ENCODE measurements at places on chromosomes 6 and 20.

DNA sequence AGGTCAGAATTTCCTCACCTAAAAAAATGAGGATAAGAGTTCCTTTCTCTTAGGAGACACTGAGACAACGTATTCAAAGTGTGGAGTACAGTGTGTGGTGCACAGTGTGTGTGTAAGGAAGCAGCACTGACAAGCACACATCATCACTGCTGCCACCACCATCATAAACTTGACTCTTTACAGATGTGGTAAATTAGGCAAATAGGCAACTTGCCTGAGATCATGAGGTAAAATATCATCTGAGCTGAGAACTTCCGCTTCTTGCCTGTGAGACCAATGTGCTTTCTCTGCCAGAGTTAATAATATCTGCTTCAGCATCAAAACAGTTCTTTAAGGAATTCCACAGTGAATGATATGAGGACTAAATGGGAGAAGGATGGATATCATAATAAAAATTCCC is 52.7 kb downstream of the LYRM4 start:
- H3K27me3 ChIP-seq = no peaks in the 10 kb centered on the region
- peaks cover 5% of the 10 kb centered on the region for H3K4me1 ChIP-seq
- no peak overlapping the region for H3K4me3 ChIP-seq
- no peak for DNase-seq

DNA sequence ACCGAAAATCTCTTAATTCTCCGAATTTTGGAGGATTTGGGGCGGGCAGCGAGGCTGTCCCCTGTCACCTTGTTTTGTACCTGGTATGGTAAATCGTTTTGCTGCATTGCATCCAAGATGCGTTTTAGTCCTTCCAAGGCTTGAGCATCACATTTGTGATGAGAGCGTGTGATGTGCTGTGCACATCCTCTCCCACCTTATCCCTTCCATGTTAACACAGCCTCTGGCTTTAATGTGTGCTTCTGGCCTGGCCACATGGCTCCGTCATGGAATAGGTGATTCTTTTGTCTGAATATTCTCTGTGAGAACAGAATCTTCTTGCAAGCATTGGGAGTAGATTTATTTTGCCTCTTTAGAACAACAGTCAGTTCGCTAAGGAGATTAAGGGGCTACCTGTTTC is 763 bp downstream of the TMEM14A start:
- peak overlapping the region; percentile 82 for H3K4me3 ChIP-seq
- peaks cover 31% of the 10 kb centered on the region for H3K4me1 ChIP-seq
- no peaks in the 10 kb centered on the region for H3K27me3 ChIP-seq
- DNase-seq = no peak

GRCh38 chr6:98970469-98970868 is 22.7 kb upstream of the FBXL4 start:
- H3K36me3 ChIP-seq = no peaks in the 10 kb centered on the region
- DNase-seq = no peak
- H3K27me3 ChIP-seq = peaks cover 3% of the 10 kb centered on the region

GRCh38 chr6:37273690-37274089 is 15.7 kb upstream of the TMEM217 start:
- peaks cover 34% of the 10 kb centered on the region for H3K36me3 ChIP-seq
- H3K4me3 ChIP-seq = peak overlapping the region; percentile 33
- peak overlapping the region; percentile 71 for H3K27ac ChIP-seq
- H3K27me3 ChIP-seq = no peaks in the 10 kb centered on the region
- H3K4me1 ChIP-seq = peaks cover 51% of the 10 kb centered on the region

GRCh38 chr20:57308451-57309271 is 20.9 kb upstream of the SPO11 start:
- peaks cover 3% of the 10 kb centered on the region for H3K27me3 ChIP-seq
- no peak overlapping the region for H3K27ac ChIP-seq
- no peaks in the 10 kb centered on the region for H3K4me1 ChIP-seq
- H3K4me3 ChIP-seq = no peak overlapping the region

DNA sequence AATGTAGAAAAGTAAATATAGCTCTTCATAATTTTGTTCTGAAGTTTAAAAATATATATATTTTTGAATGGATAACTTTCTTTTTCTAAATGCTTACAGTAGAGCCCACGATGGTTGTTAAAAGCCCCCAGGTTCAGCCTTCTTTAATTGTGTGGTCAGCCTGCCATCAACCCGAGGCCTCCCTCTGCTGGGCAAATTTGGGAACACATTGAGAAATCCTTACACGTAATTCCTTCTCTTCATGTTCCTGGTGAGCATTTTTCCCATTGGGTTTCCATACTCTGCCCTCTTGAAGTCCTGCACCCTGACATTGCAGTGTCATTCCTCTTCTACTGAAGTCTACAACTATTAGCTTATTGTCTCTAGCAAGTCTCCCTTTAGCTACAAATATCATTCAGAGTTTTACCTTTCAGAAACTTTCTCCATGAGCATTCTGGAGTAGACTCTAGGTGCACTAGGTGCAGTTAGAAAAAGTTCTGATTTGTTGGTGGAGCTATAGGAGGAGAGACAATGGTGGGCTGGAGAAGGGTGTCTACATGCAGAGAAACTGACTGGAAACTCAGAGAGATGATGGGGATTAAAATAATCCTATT is 40.6 kb downstream of the TRIM38 start:
- no peaks in the 10 kb centered on the region for H3K4me1 ChIP-seq
- peak; percentile 63 for DNase-seq

DNA sequence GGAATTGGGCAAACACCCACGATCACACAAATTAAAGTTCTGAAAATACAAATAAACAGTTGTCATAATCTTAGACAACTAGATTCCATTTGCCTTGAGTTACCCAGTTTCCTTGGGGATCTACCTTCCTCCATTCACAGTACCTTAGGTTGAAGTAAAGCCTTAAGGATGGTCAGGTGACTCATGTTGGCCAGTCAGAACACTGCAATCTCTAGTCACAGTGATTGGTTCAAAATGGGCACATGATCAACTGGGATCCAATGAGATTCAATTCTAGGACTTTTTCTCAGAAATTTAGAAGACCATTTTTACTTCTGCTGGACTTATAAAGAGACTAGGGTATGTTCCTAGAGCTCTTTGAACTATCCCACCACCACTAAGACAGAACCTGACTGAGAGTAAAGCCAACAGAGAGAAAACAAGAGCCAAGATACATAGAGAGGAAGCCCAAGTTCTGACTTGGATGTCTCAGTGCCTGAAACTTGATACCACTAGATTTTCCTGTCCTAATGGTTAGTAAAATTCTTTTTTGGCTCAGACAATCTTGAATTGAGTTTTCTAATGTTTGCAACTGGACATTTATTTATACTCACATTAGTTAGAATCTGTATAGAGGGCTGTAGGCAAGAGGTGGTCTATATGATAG is 8.6 kb upstream of the CLIC5 start:
- H3K4me3 ChIP-seq = no peak overlapping the region
- peaks cover 5% of the 10 kb centered on the region for H3K27me3 ChIP-seq
- no peaks in the 10 kb centered on the region for H3K36me3 ChIP-seq
- peaks cover 8% of the 10 kb centered on the region for H3K4me1 ChIP-seq

- no peak for DNase-seq
- no peak overlapping the region for H3K27ac ChIP-seq
- H3K36me3 ChIP-seq = no peaks in the 10 kb centered on the region
- H3K4me1 ChIP-seq = no peaks in the 10 kb centered on the region
- H3K4me3 ChIP-seq = no peak overlapping the region
- H3K27me3 ChIP-seq = peaks cover 7% of the 10 kb centered on the region
Measured at GRCh38 chr20:61134296-61135030, 117.6 kb upstream of the CDH4 start.

GRCh38 chr6:28474441-28475219 is 31.3 kb upstream of the ZSCAN23 start:
- H3K27ac ChIP-seq = no peak overlapping the region
- peak; percentile 35 for DNase-seq
- H3K4me3 ChIP-seq = peak overlapping the region; percentile 63
- H3K36me3 ChIP-seq = no peaks in the 10 kb centered on the region
- H3K27me3 ChIP-seq = peaks cover 49% of the 10 kb centered on the region

GRCh38 chr6:143505111-143505510 is 6.4 kb downstream of the FUCA2 start:
- no peak for DNase-seq
- H3K4me3 ChIP-seq = no peak overlapping the region
- no peak overlapping the region for H3K27ac ChIP-seq
- peaks cover 12% of the 10 kb centered on the region for H3K36me3 ChIP-seq

DNA sequence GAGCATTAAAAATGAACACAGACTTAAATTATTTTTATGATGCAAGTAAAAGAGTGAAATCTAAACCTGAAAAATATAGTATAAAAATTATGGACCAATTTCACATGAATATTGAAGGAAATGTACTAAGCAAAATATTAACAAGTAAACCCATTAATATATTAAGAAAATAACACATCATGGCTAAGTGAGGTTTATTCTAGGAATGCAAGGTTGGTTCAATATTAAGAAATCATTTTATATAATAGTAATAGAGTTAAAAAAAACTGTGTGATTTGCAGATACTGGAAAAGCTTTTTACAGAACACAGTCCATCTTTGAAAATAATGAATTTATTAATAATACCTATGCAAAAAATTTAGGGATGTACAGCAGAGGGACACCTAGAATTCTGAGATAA is 20.9 kb downstream of the ZSCAN12 start:
- no peaks in the 10 kb centered on the region for H3K27me3 ChIP-seq
- no peak for DNase-seq
- H3K4me3 ChIP-seq = no peak overlapping the region
- no peak overlapping the region for H3K27ac ChIP-seq
- peaks cover 9% of the 10 kb centered on the region for H3K4me1 ChIP-seq

DNA sequence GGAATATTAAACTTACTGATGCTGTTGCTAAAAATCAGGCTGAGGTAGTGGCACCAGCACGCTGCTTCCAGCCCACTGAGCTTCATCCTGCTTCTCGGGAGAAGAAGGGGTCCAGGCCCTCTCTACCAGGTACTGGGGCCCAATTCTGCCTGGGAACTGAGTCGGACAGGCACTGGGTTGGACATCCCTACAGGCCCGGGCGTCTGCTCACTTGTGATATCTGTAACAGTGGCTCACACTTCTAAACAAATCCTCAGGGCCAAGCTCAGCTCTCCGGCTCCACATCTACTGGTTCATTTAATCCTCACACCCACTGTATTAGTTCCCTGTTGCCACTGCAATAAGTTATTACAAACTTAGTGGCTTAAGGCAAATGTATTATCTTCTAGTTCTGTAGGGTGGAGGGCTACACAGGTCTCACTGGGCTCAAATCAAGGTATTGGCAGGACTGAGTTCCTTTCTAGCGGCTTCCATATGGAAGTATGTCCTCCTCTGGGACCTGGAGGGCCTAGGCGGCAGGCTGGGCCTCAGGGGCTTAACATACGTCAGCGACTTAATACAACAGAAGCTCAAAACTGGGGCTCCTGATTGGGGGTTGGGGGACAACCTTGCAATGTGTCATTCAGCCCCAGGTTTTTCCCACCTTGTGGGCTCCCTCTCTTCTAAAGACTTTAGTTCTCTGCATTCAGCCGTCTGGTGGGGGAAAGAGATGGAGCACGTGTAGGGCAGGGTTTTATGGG is 1.6 kb upstream of the KCNK15 start:
- H3K4me1 ChIP-seq = peaks cover 8% of the 10 kb centered on the region
- no peak for DNase-seq
- H3K27ac ChIP-seq = no peak overlapping the region
- H3K4me3 ChIP-seq = no peak overlapping the region
- no peaks in the 10 kb centered on the region for H3K36me3 ChIP-seq

- H3K27me3 ChIP-seq = no peaks in the 10 kb centered on the region
- no peaks in the 10 kb centered on the region for H3K36me3 ChIP-seq
- no peaks in the 10 kb centered on the region for H3K4me1 ChIP-seq
- H3K4me3 ChIP-seq = no peak overlapping the region
- DNase-seq = no peak
- H3K27ac ChIP-seq = no peak overlapping the region
Measured at GRCh38 chr6:167963589-167964057, 33.8 kb upstream of the KIF25 start.

- peaks cover 24% of the 10 kb centered on the region for H3K36me3 ChIP-seq
- no peaks in the 10 kb centered on the region for H3K27me3 ChIP-seq
- H3K4me3 ChIP-seq = no peak overlapping the region
- no peak for DNase-seq
- H3K4me1 ChIP-seq = no peaks in the 10 kb centered on the region
- H3K27ac ChIP-seq = no peak overlapping the region
Measured at GRCh38 chr20:3539311-3540107, 68.7 kb downstream of the ATRN start.

DNA sequence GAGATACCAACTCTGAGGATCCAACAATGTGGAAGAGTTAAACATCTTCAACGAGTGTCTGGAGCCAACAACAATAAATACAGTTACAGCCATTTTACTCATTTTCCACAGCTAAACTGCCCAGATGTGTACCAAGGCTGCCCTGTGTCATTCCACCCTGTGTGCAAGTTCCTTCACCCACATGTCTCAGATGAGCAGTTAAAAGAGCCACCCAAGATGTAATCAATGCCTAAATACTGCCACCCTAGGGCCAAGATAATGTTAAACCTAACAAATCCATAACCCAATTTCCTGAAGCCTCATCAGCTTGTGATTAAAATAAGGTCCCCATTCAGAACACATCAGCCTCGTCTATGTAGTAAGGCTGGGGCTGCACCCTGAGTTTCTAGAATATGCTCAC is 59.9 kb downstream of the GMDS start:
- H3K27me3 ChIP-seq = peaks cover 6% of the 10 kb centered on the region
- DNase-seq = no peak
- no peak overlapping the region for H3K4me3 ChIP-seq
- H3K36me3 ChIP-seq = peaks cover 2% of the 10 kb centered on the region
